RWPE2 (cell line): ENCODE measurements at places on chromosomes 5 and 9.

GRCh38 chr5:3365501-3366215 lies 230.0 kb upstream of the IRX1 start:
- no peak overlapping the region for H3K27ac ChIP-seq
- no peaks in the 10 kb centered on the region for H3K4me1 ChIP-seq
- H3K4me3 ChIP-seq = no peak overlapping the region
- H3K27me3 ChIP-seq = no peaks in the 10 kb centered on the region

DNA sequence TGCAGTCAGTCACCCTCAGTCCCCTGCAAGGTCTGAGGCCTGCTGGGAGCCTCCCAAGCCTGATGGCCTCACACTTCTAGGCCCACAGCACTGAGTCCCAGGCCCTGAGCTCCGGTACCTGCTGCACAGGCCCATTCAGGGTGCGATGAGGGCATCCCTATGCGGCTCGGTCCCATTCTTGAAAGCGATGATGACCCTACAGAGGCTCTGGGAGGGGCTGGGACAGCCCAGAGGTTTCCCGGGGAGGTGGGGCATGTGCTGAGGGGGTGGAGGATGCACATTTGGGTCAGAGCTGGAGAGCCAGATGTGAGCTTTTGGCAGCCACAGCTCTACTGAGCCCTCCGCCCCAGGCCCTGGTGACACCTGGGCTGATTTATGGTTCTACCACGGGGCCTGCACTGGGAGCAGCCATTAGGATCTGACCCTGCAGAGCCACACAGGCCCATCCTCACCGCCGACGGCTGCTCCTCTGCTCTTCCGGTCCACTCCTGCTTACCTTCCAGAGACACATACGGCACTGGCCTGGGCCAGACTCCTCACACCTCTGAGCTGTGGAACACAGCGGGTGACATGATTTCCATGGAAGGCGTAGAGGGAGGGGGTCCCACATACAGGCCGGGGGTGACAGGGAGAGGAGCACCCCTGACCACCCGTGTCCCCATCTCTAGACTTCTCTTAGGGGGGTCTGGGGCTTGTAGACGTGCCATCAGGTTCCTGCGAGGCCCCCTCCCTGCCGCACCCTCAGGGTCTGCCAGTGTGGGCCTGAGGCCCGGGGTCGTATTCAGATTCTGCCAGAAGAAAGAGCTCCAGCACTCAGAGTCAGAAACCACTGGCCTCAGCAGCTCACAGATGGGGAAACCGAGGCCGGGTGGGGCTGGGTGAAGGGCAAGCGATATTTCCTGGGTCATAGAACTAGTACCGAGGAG lies 53.4 kb downstream of the COL23A1 start:
- H3K4me3 ChIP-seq = no peak overlapping the region
- no peaks in the 10 kb centered on the region for H3K27me3 ChIP-seq
- no peaks in the 10 kb centered on the region for H3K4me1 ChIP-seq

DNA sequence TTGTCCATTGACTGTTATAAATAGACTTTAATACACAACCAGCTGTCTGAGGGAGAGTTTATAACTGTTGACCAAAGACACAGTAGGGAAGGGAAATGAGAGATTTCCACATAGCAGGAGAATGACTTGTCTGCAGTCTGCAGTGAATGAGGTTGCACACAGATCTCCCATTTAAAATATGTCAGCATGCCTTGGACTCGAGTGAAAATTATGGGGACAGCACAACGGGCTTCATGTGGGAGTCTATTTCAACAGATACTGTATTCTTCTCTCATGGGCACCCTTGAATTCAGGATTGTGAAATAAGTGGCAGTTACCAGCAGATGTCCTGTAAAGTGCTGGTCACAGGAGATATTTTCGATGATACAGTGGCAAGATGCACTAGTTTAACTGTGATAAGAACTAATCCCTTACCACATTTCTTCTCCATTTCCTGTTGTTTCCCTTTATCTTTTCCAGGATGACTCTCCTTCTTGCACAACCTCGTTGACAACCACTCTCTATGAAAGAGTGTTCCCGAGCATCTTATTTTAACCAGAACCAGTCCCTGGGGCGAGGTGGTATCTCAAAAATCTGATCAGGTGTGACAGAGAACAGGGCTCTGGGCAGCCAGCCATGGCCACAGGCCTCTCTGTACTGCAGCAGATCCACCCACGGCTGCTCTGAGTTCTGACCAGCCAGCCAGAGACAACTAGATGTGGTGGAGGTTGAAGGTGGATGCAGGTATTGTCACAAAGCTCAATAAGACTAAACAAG lies 51.5 kb upstream of the MAP3K1 start:
- peaks cover 3% of the 10 kb centered on the region for H3K4me1 ChIP-seq
- no peak overlapping the region for H3K27ac ChIP-seq
- no peak overlapping the region for H3K4me3 ChIP-seq
- no peak for DNase-seq
- H3K27me3 ChIP-seq = no peaks in the 10 kb centered on the region
- H3K36me3 ChIP-seq = no peaks in the 10 kb centered on the region

GRCh38 chr5:68883436-68883835 lies 210.4 kb upstream of the SLC30A5 start:
- no peak overlapping the region for H3K27ac ChIP-seq
- no peaks in the 10 kb centered on the region for H3K36me3 ChIP-seq
- no peak for DNase-seq
- H3K4me1 ChIP-seq = no peaks in the 10 kb centered on the region
- H3K4me3 ChIP-seq = no peak overlapping the region

- H3K4me3 ChIP-seq = no peak overlapping the region
- peaks cover 18% of the 10 kb centered on the region for H3K4me1 ChIP-seq
- no peaks in the 10 kb centered on the region for H3K36me3 ChIP-seq
- no peak for DNase-seq
- no peaks in the 10 kb centered on the region for H3K27me3 ChIP-seq
These were observed 81.2 kb downstream of the ADAMTS12 start for GRCh38 chr5:33810491-33811120.

GRCh38 chr5:108727236-108727650 lies 20.5 kb upstream of the FER start:
- peaks cover 7% of the 10 kb centered on the region for H3K4me1 ChIP-seq
- peak overlapping the region; percentile 53 for H3K27ac ChIP-seq
- H3K36me3 ChIP-seq = no peaks in the 10 kb centered on the region
- no peak for DNase-seq

GRCh38 chr9:98884849-98885248 lies 58.9 kb upstream of the COL15A1 start:
- H3K4me3 ChIP-seq = no peak overlapping the region
- no peak for DNase-seq
- H3K27me3 ChIP-seq = peaks cover 3% of the 10 kb centered on the region

DNA sequence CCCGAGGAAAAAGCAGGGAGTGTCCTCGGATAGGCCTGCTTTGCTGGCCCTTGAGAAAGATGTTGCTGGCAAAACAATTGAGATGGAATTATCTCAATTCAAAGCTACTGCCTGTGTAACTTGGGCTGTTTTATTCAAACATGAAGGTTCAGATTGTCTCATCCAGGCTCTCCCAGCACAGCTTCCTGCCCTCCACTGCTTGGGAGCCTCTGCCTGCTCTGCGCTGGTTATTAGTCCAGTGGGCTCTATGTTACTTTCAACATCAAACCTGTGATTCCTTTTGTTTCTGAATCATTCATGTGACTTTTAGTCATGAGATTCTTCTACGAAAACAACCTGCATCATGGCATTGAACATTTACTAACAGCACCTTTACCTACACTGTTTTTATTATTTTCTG lies 123.2 kb downstream of the SNCAIP start:
- no peak overlapping the region for H3K27ac ChIP-seq
- H3K4me1 ChIP-seq = no peaks in the 10 kb centered on the region
- no peak for DNase-seq
- H3K4me3 ChIP-seq = no peak overlapping the region
- peaks cover 4% of the 10 kb centered on the region for H3K27me3 ChIP-seq

GRCh38 chr5:129141078-129141477 lies 46.5 kb downstream of the ISOC1 start:
- no peaks in the 10 kb centered on the region for H3K27me3 ChIP-seq
- no peak overlapping the region for H3K27ac ChIP-seq
- H3K36me3 ChIP-seq = no peaks in the 10 kb centered on the region
